ENCODE measurements at places on chromosomes 7 and 10.

- no peak for DNase-seq
These were observed 814 bp downstream of the TMEM72 start for GRCh38 chr10:44911951-44912350.

DNA sequence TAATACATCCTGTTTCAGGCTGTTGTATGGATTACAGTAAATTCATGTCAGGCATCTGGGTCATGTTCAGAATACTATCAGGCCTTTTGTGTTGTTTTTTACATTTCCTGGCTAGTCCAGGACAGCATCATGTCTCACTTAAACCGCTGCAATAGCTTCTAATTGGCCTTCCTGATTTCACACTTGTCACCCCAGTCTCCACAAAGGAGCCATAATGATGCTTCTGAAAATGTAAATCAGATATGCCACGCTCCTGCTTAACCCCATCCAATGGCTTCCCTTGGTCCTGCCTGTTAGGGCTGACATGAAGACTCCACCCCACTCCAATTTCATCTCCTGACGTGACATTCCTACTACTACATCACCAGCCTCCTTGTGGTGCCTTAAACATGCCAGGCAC lies 220.0 kb downstream of the CACNA2D1 start:
- DNase-seq = no peak

- no peak for DNase-seq
These were observed 87.9 kb downstream of the EBF3 start for GRCh38 chr10:129875993-129876726.

GRCh38 chr10:7945034-7945433 lies 109.5 kb upstream of the GATA3 start:
- DNase-seq = no peak

- peak; percentile 34 for DNase-seq
These were observed 282.9 kb downstream of the PAXIP1 start for GRCh38 chr7:154720016-154720415.

GRCh38 chr10:118542745-118543144 lies 52.7 kb downstream of the PRLHR start:
- DNase-seq = no peak

GRCh38 chr10:66678521-66678920 lies 247.3 kb upstream of the LRRTM3 start:
- DNase-seq = no peak

DNA sequence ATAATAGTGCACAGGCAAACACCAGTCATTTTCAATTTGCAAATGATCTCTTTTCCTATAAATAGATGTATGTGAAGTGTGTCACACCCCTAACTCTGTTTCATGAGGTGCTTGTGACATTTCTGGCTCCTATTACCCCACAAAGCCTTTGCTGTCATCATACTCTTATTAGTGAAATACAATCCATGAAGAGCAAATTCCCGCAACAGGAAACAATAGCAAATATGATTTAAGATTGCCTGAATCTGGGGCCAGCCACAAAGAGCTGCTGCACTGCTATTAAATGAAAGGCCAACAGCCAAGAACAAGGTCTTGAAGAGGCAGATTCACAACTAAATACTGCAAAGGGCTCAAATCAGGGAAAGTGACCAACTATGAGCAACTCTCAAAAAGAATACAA lies 96.3 kb upstream of the CAV2 start:
- DNase-seq = no peak

- no peak for DNase-seq
These were observed at the start of gene IGF2BP3 for GRCh38 chr7:23470330-23471105. Gene IGF2BP3, minus strand, starts transcription at chr7:23470491. Its CDS starts 381 bp downstream, at chr7:23470110.

DNA sequence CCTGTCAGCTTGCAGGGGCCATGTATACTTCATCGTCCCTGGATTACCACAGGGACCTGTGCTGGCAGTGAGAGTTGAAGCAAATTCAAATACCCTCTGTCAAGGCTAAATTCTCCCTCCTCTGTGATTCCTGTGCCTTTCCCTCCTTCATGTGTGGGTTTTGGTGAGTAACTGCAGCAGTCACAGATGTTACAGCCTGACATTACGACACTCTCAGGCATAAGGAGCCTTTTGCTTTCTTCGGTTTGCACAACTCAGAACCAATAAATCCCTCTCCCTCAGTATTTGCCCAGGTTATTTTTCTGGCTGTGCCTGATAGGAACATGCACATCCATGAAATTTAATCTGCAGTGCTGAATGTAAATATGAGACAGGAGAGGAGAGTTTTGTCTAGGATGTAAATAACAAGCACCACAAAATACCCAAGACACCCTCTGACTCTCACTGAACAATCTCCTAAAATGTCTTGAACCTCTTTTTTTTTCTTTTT lies 997.2 kb upstream of the GHITM start:
- DNase-seq = no peak

DNA sequence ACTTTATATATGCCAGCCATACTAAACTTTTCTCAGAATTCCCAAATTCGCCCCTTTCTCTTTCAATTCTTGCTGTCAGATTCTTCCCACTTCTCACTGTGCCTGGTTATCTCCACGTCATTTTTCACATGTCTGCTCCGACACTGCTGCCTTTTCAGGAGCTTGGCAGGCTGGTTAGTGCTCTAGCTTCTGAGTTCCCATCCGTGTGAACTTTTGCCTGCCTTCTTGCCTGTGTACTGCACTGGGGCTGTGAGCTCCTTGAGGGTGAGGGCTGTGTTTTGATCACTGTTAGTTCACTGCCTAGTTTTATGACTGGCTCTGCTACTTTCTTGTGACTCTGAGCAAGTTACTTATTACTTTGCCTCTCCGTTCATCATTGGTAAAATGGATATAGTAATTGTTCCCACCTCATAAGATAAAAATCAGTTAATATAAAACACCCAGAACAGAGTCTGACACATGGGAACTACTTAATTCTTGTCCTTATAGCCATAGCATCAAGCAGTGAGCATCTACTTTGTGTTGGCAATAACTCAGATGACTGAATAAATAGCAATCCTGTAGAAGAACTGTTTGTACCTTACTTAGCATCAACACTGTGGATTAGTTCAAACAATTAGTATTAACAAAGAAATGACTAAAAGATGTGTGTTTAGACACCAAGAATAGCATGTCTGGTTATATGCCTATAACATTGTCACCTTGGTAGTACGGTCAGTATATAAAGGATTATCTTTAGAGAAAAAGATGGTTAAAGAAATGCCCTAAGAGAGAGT lies 5.5 kb downstream of the GSTO1 start:
- no peak for DNase-seq

DNA sequence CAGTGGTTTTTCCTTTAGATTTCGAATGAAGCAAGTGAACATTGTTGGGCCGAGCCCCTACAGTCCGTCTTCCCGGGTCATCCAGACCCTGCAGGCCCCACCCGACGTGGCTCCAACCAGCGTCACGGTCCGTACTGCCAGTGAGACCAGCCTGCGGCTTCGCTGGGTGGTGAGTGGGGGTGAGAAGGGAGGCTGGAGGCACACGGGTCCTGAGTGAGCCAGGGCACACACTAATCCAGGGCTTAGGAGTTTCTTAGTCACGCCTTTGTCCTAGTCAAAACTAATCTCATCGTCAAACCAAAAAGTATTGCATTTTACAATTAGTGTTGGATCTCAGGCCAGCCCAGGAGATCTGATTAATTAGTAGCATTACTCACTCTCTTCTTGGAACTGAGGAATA lies 568.8 kb upstream of the FOXK1 start:
- no peak for DNase-seq

DNA sequence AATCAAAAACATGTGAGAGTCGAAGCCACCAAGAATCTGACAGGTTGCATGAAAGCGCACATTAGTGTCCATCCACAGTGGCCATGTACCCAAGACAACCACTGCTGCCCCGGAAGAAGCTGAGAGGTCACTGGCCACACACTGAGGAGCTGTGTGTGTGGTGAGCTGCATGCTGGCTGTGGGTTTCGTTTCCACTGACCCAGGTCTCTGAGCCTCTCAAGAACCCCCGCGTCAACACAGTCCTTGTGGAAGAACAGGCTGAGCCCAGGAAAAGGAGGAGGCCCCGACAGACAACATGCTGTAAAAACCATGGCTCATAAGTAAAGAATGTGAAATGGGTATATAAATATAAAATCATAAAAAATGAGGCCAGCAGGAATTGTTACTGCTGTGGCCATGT lies 8.2 kb downstream of the VIPR2 start:
- DNase-seq = no peak

DNA sequence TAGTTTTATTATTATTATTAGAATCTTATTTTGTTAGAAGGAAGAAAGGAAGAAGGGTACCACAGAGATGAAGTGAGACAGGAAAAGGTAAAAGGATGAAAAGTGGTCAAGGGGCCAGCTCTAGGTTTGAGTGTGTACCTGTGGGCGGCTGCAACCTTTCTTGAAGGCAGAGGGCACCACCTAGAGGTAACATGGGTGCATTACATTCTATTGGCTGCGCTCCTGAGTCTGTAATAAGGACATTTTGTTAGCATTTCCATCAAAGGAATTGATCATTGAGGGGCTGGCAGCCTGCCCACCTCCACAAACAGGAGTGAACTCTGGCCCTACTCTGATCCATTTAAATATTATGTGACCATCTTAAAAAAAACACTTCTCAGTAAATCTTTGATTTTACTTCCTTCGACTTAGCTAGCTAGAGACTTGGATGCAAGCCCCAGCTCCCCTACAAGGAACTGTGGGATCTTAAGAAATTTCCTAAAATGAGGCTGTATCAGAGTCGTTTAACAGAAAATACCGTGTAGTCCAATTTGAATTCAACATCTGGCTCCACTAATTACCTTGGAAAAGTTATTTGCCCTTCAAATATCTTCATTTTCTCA lies 610.4 kb downstream of the IPMK start:
- peak; percentile 54 for DNase-seq

GRCh38 chr7:130529417-130529816 lies 37.5 kb downstream of the MEST start:
- no peak for DNase-seq

GRCh38 chr7:39621261-39621660 lies 2.1 kb upstream of the RALA start:
- no peak for DNase-seq

DNA sequence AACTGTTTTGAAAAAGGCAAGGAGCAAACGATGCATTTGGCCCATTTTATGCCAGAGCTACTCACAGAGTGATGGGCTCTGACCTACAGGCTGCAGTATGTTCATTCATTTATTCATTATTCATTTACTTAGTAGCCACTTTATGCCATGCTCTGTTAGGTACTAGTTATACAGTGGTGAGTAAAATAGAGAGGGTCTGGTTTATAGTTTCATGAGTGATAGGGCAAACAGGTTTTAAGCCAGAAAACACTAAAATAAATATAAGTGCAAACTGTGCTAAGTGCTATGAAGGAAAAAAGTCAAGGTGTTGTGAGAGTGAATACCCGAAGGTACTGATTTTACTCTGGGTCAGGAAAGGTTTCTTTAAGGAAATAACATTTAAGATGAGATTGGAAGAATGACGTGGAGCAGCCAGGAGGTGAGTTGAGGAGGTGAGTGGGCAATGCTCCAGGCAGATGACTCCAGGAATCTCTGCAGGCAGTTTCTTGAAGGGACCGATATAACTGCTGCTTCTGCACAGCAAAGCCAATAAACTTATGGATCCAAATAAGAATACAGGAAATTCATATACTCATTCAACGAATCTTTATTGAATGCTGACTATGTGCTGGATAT lies 56.9 kb upstream of the FAM133B start:
- DNase-seq = no peak

DNA sequence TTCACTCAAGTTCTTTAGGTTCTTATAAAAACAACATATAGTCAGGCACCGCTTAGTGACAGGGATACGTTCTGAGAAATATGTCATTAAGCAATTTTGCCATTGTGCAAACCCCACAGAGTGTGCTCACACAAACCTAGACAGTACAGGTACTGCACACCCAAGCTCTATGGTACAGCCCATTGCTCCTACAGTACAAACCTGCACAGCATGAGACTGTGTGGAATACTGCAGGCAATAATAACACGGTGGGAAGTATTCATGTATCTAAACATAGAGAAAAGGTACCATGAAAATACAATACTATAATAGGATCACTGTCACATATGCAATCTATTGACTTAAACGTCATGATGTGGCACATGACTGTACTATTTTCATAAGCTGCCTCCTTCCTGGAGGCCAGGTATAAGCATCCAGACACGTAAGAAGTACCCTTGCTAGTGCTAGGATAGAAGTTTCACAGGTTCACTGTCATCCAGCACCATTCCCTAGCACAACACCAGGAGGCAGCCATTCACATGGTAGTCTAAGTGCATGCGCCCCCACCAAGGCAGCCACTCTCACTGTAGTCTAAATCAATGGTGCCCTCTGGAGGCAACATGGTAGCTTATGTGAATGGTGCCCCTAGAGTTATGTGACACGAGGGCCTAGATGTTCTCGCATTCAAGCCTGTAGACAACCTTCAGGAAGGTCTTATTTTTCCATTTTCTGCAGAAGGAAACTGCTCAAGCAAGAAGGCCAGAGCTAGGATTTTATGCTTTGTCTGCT lies 98.5 kb downstream of the ARHGAP22 start:
- no peak for DNase-seq

GRCh38 chr7:40761762-40762560 lies 627.2 kb downstream of the SUGCT start:
- no peak for DNase-seq

GRCh38 chr10:63765126-63765525 lies 243.9 kb downstream of the REEP3 start:
- no peak for DNase-seq

GRCh38 chr10:34319197-34319846 lies 495.8 kb downstream of the PARD3 start:
- DNase-seq = peak; percentile 94

DNA sequence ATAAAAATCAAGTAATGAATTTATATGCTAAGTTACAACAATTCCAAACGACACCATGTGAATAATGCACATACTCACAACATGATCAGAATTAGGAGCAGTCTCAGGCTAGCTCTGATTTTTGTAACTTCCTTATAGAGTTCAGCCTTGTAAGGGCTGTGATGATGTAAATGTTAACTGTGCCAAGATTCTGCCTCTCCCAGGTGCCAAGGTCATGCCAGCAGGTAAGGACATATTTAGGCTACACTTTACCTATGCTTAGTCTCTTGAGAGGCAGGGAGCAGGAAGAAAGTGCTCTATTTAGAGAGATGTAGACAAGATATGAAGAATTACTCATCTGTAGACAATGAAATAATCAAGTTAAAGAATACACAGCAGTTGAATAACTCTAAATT lies 53.6 kb upstream of the AGR3 start:
- peak; percentile 62 for DNase-seq

GRCh38 chr10:3825244-3825643 lies 40.2 kb upstream of the KLF6 start:
- peak; percentile 68 for DNase-seq

DNA sequence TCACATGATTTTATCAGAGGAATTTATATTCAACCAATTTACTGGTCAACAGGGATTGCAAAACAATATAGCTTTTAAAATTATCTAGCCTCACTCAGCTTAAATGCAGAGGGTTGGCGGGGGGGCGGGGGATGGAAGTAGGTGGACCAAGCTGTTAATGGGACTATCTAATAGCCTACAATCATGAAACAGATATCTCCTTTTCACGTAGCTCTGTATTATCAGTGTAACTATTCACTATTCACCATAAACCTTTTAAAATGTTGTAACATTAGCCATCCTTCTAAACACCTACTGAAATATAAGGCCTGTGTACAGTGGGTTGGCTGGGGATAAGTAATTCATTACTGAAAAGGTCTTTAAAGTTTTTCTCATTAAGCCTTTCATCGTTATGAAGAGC lies 56.2 kb downstream of the MINDY3 start:
- DNase-seq = no peak

GRCh38 chr10:113228530-113228929 lies 278.5 kb downstream of the TCF7L2 start:
- no peak for DNase-seq

- DNase-seq = no peak
These were observed 81.4 kb upstream of the KIAA1217 start for GRCh38 chr10:24127516-24127915.
